ENCODE measurements at places on chromosomes 7 and 10.

DNA sequence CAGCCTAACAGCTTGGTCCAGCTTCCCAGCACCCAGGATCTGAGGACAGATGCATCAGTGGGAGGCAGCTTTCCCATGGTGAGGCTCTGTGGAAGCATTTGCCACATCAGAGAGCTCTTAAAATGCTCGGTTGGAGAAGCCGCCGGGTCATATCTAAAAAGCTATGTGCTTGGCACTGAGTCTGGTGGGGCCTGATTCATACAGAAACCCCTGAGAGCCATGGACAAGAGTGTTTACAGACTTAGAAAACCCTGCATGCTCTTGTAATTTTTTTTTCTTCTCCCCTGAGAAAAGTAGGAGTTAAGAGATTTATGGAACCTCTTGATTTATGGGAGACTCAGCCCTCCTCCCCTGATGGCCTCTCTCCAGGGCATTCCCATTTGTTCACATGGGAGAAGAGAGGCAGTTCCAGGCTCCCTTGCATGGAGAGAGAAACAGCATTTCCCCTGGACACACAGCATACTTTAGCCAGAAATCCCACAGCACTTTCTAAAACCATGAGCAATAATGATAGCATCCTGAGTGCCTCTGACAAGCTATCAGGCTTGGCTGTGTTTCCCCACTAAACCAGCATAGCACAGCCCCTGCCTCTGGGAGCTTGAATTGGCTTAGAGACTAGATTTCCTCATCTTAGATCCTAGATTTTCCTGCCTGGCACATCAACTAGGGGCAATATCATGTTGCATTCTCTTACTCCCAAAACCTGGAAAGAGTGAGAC is 322.1 kb upstream of the AUTS2 start:
- peak; percentile 68 for DNase-seq

GRCh38 chr7:143360788-143361551 is 1.5 kb downstream of the FAM131B start:
- DNase-seq = peak; percentile 88

DNA sequence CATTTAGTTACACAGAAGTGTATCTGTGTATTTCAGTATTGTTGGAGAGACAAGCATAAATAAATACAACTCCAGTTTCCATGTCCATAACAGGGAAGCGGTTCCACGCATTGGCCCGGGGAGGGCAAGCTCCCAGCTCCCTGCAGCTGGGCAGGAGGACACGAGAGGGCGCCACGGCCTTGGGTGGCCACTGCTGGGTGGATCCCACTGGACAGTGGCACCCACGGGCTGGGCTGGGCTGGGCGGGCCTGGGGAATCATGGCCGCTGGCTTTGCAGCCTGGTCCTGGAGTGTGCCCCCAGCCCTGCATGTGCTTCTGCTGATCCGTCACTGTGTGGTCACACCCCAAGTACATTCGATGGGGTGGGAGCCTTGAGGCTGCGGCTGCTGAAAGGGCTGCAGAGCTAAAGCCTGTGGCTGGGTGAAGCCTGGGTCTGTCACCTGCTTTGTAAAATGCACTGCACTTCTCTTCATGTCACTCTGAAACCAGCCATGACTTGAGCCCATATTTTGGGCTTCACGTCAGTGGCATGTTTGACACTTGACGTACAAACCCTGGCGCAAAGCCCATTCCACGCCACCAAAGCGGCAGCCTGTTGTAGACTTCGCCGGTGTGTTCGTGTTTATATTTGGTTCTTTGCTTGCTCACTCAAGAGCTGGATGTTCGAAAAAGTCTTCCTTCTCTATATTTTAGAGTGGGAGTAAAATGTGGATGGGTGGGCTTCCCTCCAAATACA is 27.5 kb downstream of the LRRC27 start:
- no peak for DNase-seq

DNA sequence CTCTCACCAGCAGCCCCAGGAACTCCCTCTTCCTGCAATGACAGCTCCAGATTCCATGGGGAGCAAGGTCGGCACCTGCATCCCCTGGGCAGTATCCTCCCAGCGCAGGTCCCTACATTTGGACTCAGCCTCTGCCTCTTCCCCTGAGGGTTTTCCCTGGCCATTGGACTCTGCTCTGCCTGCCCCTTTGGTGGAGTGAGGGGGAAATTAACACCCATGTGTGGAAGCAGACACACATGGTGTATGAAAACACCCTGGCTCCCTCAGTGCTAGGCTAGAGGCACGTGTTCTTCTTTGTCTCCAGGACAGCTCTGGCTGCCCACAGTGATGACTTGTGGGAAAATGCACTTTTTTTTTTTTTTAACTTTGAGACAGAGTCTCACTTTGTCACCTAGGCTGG is 8.4 kb downstream of the PRF1 start:
- DNase-seq = no peak

All from NCI-H1417 (cell line).